ENCODE measurements at places on chromosomes 6 and 20.

DNA sequence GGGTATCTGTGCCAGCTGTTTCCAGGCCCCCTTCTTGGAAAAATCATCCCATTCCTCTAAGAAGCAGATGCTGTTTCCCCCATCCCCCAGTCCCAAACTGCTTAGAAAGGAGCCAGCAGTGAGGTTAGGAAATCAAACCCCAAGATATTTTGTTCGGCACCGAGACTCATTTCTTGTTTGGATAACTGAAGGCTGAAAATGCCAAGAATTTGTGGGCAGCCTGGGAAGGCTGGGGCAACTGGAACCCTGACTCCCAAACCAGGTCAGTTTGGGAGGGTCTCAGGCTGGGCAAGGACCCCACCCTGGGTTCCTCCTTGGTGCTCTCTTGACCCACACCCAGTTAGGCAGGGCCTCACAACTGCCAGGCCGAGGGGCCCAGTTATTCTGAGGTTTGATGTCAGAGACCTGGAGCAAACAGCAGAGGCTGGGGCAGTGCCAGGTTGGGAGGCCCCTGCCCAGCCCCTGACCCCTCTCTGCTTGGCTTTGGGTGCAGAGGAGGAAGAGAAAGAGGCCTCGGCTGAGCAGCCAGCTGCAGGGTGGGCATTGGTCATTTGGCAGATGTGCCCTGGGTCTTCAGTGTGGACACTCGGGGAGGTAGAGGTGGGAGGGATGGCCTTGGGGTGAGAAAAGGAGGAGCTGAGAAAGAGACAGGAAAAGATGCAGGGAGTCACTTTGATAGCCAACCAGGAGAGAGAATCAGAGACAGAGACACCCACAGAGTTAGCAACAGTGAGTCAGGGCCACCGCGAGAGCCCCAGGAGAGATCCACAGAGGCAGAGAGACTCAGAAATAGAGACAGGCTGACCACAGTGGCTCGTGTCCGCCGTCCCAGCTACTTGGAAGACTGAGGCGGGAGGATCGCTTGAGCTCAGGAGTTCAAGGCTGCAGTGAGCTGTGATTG, 5.0 kb downstream of the ANGPT4 start:
- DNase-seq: no peak

GRCh38 chr6:6616656-6617055, 28.1 kb downstream of the LY86 start:
- no peak for DNase-seq

GRCh38 chr6:17663226-17663625, 43.5 kb downstream of the NUP153 start:
- no peak for DNase-seq

DNA sequence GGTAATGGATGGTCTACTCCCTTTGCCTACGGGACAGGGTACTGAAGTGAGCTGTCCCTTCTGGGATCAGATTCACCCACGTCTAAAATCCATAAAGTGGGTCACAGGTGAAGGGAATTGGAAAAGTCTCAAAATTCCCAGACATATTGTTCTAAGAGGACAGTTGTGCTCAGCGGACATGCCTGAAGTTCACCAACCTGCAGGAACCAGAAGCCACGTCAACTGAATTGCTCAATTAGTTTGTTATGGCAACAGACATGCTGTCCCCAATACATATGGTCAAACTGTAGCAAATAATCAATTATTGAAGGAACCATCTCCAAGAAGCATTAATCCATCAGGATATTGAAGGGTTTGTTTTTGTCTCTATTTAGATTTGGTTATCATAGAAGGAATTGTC, 190.2 kb downstream of the FRK start:
- DNase-seq: no peak

GRCh38 chr6:149330133-149330532, 12.6 kb downstream of the TAB2 start:
- no peak for DNase-seq

Measured in right forelimb (tissue), 1 donor.